Cardiac muscle cell (in vitro differentiated cells and primary cell): ENCODE measurements at places on chromosomes 11 and 22. TPM values are rescaled to one million over a fixed set of nuclear protein-coding genes. Genes with fewer than 3 reads are reported as not detected.

Gene OR8D4
- not detected in 2 replicates for polyA plus RNA-seq

Gene LRRC10B
- 0.62 and 0.65 TPM in 2 replicates for polyA plus RNA-seq

Gene SAA4
- 0.20 TPM in 1 of 2 replicates, not detected in the other for polyA plus RNA-seq

DNA sequence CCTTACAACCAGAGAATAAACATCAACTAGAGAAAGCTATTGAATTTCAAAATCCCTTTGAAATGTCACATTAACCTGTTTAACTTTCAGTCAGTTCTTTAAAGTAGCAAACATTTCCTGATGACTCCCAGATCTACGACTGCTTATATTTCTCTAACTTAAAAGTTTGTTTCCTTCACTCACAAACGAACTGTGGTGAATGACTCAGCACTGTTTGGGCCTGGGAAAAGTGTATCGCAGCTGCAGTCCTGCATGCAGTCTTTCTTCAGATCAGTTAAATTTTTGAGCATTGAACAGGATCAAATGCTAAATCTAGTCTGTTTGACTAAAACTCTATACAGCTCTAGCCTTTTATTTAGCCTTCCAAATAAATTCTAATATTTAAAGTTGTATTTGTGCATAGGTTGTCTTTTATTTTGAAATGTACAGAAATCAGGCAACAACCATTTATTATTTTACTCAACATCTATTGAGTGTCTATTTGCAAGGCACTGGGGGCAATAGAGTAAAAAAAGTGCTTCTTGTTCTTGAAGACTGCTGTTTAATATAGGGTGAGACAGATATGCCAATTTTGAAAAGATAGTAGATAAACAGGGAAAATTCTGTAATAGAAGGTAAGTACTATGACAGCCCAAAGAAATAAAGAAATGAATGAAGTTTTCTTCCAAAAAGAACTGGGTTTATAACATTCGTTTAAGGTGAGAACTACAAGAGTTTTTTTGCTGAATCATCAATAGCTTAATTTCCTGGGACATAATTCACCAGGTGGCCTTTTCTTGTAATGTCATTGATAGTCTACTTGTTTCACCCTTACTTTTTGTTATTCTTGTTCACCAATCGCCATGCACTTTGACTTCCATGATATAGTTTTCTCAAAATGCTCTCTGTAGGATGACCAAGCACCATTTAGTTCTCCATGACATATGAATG is 235.4 kb downstream of the METTL15 start:
- DNase-seq, result peak; percentile 82

DNA sequence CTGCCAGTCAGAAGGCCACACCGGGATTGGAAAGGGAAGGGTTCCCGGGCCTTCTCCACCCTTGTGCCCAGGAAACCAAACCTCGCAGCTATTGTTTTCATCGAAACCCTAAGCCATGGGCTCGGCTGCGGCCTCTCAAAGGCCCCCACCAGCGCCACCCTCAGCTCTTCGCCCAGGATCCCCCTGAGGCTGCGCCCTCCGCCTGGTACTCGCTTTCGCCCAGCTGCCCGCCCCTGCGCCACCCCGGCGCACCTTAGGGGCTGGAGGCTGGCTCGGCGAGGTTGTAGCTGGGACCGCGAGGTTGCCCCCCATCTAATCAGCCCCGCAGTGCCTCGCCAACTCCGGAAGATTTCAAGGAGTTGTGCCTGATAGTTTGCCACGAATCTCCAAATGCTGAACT is 49.0 kb downstream of the FZD4 start:
- no peak for DNase-seq

- DNase-seq, result no peak
Observed at GRCh38 chr22:44893731-44894080, 116.1 kb downstream of the PHF21B start.

DNA sequence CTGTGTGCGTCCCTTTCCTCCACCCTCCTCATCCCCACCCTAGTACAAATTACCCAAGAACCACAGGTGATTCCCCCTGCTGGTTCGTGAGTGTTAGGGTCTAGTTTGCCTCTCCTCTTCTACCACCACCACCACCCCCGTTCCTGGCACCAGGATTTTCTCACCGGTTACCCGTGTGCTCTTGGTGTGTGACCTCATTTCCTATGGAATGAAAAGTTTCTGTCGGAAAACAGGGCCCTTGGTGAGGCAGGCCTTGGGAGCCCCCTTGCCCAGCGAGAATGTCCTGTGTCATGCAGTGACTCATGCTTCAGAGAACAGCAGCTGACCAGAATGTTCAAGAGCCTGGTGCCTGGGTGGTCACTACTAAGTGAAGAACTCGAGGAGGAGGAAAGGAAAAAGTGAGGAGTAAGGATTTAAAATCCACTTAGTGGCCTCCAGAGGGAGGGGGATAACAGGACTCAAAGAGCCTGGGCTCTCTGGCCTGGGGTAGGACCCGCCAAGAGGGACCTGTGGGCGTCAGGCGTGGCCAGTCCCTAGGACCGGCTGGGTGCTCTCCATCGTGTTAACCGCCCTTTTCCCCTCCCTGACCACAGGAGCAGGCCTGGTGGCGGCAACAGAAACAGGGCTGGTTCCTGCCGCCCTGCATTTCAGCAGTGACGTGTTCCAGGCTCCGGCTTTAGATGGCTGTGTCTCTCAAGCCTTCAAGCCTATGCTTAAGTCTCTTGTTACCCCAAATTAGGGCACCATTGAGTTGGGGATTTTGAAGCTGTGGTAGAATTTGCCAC is 30.2 kb downstream of the C22orf31 start:
- peak; percentile 92 for DNase-seq

DNA sequence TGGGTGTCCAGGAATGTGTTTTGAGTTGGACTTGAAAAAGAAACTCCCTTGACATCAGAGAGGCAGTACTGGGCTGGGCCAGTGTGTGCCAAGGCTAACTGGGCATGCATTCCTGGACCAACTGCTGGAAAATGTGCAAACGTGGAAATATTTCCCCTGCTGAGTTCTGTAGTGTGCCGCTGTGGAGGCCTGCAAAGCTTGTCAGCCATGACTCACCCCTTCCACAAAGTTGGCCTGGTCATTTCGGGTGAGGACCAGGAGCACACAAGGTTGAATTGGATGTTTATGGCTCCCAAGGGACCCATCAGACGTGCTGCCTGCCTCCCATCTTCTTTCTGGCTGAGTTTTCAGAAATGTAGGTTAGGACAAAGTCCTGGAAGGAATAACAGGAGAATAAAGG is 513.1 kb downstream of the MIAT start:
- no peak for DNase-seq

- no peak for DNase-seq
Observed at GRCh38 chr22:23566705-23567475, 13.2 kb downstream of the IGLL1 start.

DNA sequence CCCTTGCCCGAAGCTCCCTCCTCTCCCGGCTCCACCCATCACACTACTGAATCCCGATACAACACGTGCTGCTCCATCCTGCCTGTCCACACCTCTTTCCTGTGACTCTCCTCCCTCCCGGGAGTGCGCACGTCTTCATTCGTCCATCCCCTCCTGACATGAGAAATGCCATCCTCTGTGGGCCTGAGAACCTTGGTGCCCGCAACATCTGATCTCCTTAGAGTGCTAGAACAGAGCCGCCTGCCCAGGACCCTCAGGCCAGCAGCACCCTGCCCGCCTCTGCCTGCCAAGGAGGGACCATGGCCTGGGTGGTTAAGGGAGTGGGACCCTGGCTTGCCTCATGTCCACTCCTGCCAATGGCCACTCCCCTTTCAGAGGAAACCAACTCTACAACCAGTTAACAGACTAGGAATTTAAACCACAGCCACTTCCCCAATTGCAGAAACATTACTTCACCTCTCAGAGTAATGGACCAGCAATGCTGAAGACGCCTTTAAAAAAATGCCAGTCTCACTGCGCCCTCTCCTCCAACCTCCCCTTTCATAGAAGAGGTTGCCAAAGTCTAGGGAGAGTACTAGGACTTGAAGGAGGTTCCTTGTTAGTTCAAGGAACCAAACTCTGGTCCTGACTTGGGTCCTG is 466.3 kb downstream of the OPCML start:
- DNase-seq, result no peak

DNA sequence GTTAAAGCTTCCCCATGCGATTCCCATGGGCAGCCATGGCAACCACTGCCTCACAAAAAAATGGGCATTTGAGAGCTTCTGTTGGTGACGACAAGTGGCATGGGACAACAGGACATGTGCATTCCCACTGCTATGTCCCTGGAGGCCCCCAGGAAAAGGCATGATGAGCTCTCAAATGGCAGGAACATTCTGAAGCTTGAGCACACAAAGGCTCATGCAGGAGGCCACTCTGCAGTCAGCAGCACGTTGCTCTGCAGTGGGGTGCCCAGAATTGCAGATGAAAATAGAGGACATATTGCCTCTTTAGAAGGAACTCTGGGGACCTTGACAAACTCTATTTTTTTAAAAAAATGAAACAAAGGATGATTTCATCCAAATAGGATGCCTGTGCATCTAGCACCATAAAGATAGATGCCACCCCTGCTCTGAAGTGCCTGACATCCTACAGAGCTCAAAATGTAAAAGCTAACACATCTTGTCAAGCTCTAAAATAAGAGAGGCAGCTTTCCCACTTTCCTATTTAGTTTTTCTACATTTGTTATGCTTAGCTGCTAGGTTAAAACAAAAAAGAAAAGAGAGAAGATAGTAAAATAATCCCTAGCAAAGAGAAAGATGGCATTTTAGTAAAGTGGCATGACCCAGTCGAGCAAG is 277.6 kb upstream of the ZC3H12C start:
- no peak for DNase-seq
